A549 treated with CORT108297 at 1 μM for 4 hours (cell line): ENCODE measurements at places on chromosomes 5 and 9. TPM values are rescaled to one million over a fixed set of nuclear protein-coding genes. Genes with fewer than 3 reads are reported as not detected.

Gene ZSWIM6
- 4.6 to 6.0 TPM (median 5.5 TPM) in 5 replicates for total RNA-seq

Gene PCDHGA2
- total RNA-seq, result 0.55 to 0.78 TPM (median 0.63 TPM) in 5 replicates

Gene ARL15
- total RNA-seq, result 3.5 to 7.2 TPM (median 4.7 TPM) in 5 replicates

Gene CTSV
- total RNA-seq, result 11.6 to 15.8 TPM (median 13.0 TPM) in 5 replicates

Gene F2R
- 37.1 to 56.0 TPM (median 52.0 TPM) in 5 replicates for total RNA-seq

Gene PHYKPL
- total RNA-seq, result 8.2 to 10.8 TPM (median 9.6 TPM) in 5 replicates

Gene PCDHA9
- total RNA-seq, result 0.01 TPM in 1 of 5 replicates, not detected in the others

Gene POU5F2
- 0.01 TPM in 1 of 5 replicates, not detected in the others for total RNA-seq

Gene TGFBI
- total RNA-seq, result 1,398 to 2,146 TPM (median 1,880 TPM) in 5 replicates

Gene PAX5
- 0.01 to 0.06 TPM (median 0.02 TPM) in 4 of 5 replicates, not detected in the other for total RNA-seq

Gene MARCOL
- not detected in 5 replicates for total RNA-seq

Gene LHFPL2
- total RNA-seq, result 46.8 to 64.0 TPM (median 57.3 TPM) in 5 replicates
